ENCODE measurements at places on chromosomes 1 and 21.

- DNase-seq, result no peak
Observed at GRCh38 chr1:226397011-226397926, 10.6 kb downstream of the PARP1 start.

- peak; percentile 54 for DNase-seq
Observed at GRCh38 chr1:110634455-110635311, 28.5 kb upstream of the KCNA2 start.

DNA sequence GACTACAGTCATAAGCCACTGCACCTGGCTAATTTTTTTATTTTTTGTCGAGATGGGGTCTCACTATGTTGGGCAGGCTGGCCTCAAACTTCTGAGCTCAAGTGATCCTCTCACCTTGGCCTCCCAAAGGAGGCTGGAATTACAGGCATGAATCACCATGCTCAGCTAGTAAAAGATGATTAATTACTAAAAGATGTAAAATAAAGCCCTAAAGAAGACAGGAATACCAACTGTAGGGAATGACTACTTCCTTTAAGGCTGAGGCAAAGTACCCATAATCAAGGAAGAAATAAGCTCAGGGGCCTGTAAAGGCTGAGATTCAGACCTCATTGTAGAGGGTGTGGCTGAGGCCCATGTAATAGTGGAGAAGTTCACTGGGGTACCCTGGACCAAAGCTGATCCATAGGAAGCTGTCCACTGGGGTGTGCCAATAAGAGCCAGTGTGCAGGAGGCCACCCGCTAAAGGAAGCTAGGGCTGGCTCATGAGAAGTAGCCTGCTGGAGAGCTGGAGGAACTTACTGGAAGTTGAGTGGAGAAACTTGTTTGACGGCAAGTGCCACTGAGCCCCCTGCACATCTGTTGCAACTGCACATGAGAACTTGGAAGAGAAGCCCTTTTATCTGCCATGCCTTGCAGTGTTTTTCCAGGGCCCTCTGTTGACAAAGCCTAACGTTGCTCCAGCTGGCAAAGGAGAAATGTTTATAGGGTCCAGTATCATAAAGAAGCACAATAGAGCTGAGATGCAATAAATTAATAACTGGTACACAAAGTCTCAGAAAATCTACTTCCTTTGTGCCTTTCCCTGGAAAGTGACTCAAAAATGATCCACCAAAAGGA is 17.8 kb upstream of the SERTAD4 start:
- DNase-seq, result no peak

GRCh38 chr1:19688041-19688842 is 23.6 kb downstream of the HTR6 start:
- DNase-seq, result no peak

- DNase-seq, result no peak
Observed at GRCh38 chr21:32248571-32249461, 30.0 kb downstream of the MIS18A start.

DNA sequence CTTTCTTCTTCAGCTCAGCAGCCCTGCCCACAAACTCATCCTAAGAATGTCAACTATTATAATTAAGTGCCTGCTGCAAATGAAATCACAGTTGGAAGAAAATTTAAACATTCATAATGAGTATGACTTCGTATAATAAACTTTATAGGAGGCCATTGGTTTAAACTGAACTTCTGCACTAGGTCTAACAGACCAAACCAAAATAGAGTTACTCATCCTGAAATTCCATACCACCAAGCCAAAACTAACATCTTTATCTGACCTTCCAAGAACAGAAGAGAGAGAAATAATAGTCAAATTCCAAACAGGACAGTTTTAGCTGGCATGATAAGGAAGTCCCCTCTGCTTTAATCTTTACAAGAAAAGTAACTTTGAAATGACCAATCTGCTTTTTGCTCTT is 472.4 kb upstream of the PRMT6 start:
- DNase-seq, result no peak

All from effector memory CD4-positive, alpha-beta T cell (primary cell).